Muscle of leg (tissue), 16 donors: ENCODE measurements at places on chromosomes 4 and X. TPM values are rescaled to one million over a fixed set of nuclear protein-coding genes. Genes with fewer than 3 reads are reported as not detected.

The ADAMTS3 gene
- polyA plus RNA-seq: 1.8 TPM

The SH3BP2 gene
- polyA plus RNA-seq: 34.8 TPM

The PPARGC1A gene
- 7.6 TPM for polyA plus RNA-seq

The RBM47 gene
- 2.0 TPM for polyA plus RNA-seq

The FGF5 gene
- 0.84 TPM for polyA plus RNA-seq

The CDS1 gene
- polyA plus RNA-seq: 0.23 TPM

The SMIM10 gene
- polyA plus RNA-seq: 14.0 TPM

The ZBTB49 gene
- polyA plus RNA-seq: 5.8 TPM

The SLC16A2 gene
- polyA plus RNA-seq: 44.3 TPM

The ACE2 gene
- polyA plus RNA-seq: 3.2 TPM

The C4orf46 gene
- 21.2 TPM for polyA plus RNA-seq

The PCYT1B gene
- 1.7 TPM for polyA plus RNA-seq

The PITX2 gene
- 43.7 TPM for polyA plus RNA-seq

The PLK4 gene
- polyA plus RNA-seq: 10.2 TPM

The TCEAL5 gene
- 9.9 TPM for polyA plus RNA-seq

The NLGN4X gene
- polyA plus RNA-seq: 8.1 TPM

The NUDT9 gene
- polyA plus RNA-seq: 27.4 TPM

The BEND2 gene
- polyA plus RNA-seq: not detected

The TFE3 gene
- polyA plus RNA-seq: 20.6 TPM

The CCDC149 gene
- polyA plus RNA-seq: 11.9 TPM

The UGT8 gene
- 1.4 TPM for polyA plus RNA-seq

The NWD2 gene
- polyA plus RNA-seq: 0.29 TPM

The ANKRD37 gene
- 39.7 TPM for polyA plus RNA-seq
